ENCODE measurements at places on chromosomes 4 and X. TPM values are rescaled to one million over a fixed set of nuclear protein-coding genes. Genes with fewer than 3 reads are reported as not detected.

The TEX11 gene
- not detected for total RNA-seq

The PNMA6F gene
- total RNA-seq, result not detected

The SLITRK4 gene
- total RNA-seq, result 3.6 TPM

The PTTG2 gene
- total RNA-seq, result not detected

The PNCK gene
- total RNA-seq, result 0.09 TPM

The SULT1B1 gene
- total RNA-seq, result 55.9 TPM

The PCDH10 gene
- 15.1 TPM for total RNA-seq

The MAGEB10 gene
- total RNA-seq, result not detected

The SUPT20HL1 gene
- total RNA-seq, result not detected

The RAB41 gene
- total RNA-seq, result not detected

The TCEAL1 gene
- 12.5 TPM for total RNA-seq

The NUDT11 gene
- total RNA-seq, result 8.9 TPM

The KCTD8 gene
- total RNA-seq, result not detected

The BMX gene
- 148 TPM for total RNA-seq

The IGSF1 gene
- under 0.01 TPM for total RNA-seq

The TCEAL2 gene
- not detected for total RNA-seq

The SASH3 gene
- not detected for total RNA-seq

The TEC gene
- total RNA-seq, result 0.28 TPM

The NLGN3 gene
- total RNA-seq, result 0.09 TPM

The FGB gene
- total RNA-seq, result not detected

The CSAG1 gene
- total RNA-seq, result not detected

The RNF175 gene
- not detected for total RNA-seq

The UBA1 gene
- 125 TPM for total RNA-seq

The NPY1R gene
- 0.09 TPM for total RNA-seq

The SMAD1 gene
- total RNA-seq, result 34.7 TPM

The ANK2 gene
- total RNA-seq, result 1.5 TPM

The MAEA gene
- 69.7 TPM for total RNA-seq
